ENCODE measurements at places on chromosomes 1 and 21.

- no peak for DNase-seq
These were observed 38.0 kb downstream of the PCNT start for GRCh38 chr21:46361935-46362334.

DNA sequence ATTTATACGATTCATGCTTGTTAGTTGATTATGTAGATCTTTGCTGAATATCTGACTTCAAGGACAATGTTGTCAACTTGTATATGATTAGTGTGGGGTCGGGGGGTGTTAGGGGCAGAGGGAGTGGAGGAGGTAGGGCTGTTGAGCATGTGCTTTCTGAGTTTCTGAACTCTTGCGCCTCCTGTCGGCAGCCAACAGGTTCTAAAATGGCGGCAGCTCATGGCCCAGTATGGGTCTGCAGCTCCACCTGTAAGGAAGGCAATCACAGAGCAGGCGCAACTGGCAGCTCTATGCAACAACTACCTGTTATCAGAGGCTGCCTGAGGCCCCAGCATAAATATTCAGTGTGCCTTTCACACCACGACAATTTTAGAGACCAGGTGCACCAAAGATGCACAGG is 205.8 kb upstream of the PLXNA2 start:
- no peak for DNase-seq

DNA sequence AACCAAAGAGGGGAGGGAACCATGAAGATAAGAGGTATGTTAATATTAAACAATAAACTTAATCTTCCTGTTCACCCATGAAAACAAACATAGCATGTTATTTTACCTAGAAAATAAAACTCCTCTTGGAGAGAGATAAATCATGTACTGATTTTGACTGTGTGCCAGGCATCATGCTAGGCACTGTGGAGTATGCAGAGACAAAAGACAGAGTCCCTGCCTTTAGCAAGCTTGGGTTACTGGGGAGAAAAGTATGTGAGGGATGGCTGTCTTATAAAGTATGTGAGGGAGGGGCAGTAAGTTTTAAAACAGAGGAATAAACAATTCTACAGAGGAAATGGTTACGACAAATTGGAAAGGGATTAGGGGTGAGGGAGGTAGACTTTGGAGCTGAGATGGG is 129.5 kb upstream of the BEND5 start:
- no peak for DNase-seq

DNA sequence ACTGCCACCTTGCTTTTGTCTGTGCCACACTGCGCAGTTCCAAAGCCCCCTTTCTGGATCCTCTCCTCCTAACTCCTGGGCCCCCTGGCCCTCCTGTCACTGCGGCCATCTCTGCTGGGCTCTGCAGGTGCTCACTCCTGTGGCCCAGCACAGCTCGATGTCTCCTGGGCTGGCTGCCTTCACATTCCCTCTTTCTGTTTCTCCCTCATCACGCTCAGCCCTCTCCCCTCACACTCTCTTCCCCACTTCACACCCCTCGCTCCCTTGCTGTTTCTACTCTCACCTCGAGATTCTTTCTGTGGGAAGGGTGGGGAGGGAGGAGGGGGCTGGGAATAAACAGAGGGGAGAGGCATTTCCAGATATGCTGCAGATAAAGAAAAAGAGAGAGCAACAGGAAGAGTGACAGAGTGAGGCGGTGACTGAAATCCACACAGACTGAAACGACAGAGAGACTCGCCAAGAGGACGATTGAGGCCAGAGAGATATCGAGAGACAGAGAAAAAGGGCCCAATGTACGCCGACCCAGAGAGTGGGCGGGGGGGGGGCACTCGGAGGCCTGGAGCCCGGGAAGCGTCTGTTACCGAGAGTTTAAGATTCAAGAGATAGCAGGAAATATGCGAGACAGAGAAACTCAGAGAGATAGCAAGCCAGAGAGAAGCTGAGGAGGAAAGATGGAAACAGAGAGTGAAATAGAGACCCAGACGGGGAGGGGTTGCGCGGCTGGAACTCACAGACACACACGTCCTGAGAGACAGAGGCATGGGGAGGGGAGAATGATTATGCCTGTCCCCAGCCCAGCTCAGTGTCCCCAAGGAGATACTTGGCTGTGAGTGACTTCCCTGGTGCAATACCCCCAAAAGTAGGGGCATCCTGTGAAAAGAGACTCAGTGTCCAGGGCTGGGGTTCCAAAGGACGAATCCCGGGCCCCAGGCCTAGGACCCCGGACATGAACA is 666 bp downstream of the CSF3R start:
- DNase-seq, result no peak

DNA sequence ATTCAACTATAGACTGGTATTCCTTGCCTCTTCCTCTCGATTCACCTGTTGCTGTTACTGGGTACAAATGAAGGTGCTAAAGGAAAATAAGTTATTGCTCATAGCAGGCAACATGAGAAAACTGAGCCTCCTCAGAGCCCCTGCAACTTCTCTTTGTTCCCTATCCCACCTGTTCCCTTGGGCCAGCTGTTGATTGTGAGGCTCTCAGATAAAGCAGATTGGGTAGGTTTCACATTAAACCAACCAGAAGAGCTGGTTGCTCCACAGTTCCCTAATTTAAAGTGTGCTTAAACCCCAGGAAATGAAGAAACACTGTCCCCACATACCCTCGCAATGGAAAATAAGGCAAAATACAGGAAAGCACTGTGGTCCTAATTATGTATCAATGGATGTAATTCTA is 4.8 kb downstream of the DEDD start:
- no peak for DNase-seq

DNA sequence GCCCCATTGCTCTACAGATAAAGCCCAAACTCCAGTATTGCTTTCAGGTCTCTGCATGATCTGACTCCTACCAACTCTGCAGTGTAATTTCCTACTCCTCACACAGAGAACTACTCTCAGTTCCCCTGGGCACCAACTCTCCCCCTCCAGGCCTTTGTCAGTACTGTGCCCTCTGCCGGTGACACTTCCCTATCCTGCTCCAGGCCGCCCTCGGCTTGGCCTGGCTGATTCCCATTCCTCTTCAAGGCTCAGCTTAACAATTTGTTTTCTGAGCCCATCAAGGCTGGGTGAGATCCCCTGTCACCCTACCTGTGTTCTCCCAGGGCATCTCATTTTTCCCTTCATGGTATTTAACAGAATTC is 2.6 kb downstream of the SLAMF8 start:
- DNase-seq, result no peak

DNA sequence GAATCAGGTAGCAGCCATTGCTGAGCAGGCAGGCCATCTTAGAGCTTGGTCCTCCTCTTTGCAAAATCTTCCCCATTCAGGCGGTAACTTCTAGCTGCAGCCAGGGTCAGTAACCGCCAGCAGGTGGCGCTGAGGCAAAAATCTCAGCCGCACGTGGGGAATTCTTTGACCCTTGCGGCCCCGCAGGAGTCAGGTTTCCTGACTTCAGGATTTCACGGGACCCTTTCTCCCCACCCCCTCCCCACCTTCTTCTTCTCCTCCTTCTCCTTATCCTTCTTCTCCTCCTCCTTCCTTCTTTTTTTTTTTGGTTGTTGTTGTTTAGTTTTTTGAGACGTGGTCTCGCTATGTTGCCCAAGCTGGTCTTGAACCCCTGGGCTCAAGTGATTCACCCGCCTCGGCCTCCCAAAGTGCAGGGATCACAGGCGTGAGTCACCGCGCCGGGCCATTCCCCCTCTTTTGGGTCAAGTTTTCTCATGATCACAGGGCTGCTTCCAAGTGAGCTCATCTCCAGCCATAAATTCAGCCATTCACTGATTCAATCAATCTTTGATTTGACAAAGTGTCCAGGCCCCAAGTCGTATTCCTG is 33.4 kb upstream of the TENT5B start:
- peak; percentile 37 for DNase-seq

DNA sequence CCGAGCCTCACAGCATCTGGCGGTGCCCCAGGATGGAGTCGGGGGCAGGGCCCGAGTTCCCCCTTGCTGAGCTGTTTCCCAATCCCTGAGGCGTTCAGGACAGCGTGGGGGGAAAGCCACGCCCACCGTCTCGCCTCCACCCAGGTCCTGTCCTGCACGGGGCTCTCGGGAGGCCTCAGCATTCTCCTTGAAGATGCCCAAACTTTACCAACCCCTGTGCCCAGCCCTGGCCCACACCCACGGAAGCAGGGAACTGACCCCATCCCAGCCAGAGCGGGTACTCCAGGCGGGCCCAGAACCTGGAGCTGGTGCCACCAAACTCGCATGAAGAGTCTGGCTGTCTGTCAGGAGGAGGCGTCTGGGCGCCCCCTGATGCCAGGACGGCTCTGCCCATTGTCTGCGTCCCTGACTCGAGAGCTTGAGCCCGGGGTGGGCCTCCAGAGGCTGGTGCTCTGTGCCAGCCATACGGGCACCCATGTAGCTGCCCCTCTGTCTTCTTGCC is 35.3 kb upstream of the POFUT2 start:
- DNase-seq, result no peak

- DNase-seq, result no peak
These were observed 17.2 kb downstream of the OMA1 start for GRCh38 chr1:58529284-58529683.

GRCh38 chr1:44559330-44559729 is 115.0 kb downstream of the TMEM53 start:
- DNase-seq, result no peak

Data from stimulated activated CD8-positive, alpha-beta memory T cell treated with anti-CD3 and anti-CD28 coated beads, Interleukin-15, amount 100 ng/mL, for 4 hours (primary cell).